ENCODE measurements at places on chromosomes 5 and 9.

DNA sequence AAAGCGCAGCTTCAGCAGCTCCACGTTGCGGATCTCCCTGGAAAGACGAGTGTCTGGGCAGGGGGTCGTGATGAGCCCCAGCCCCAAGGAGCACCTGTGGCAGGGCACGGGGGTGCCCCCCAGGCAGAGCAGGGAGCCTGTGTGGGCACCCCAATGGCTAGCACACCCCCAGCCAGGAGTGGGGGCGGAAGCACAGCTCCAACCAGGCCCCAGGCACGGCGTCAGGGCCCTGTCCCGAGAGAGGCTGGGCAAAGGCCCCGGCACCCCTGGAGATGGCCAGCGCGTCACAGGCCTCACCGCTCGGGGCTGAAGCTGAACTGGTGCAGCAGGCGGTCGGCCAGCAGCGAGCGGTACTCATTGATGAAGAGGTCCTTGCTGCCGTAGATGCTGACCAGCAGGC is 7.9 kb downstream of the ANAPC2 start:
- DNase-seq, result no peak

DNA sequence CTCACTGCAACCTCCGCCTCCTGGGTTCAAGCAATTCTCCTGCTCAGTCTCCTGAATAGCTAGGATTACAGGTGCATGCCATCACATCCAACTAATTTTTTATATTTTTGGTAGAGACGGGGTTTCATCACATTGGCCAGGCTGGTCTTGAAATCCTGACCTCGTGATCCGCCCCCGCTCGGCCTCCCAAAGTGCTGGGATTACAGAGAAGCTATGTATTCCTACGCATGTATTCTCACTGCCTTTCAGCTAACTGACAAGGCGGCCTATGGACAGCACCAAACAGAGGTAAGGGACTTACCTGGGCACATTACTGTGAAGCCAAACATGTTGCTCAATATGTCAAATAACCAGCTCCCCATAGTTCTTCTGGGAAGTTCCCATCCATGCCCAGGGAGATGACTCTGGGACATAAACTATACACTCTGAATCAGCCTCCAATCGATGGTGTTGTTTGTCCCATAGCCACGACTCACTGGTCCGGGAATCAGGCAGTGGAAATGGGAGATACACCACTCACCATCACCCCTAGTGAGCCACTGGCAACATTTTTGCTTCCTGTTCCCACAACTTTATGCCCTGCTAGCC is 114.6 kb downstream of the SYK start:
- DNase-seq, result no peak

GRCh38 chr9:113918697-113919350 is 42.7 kb downstream of the ZNF618 start:
- no peak for DNase-seq

DNA sequence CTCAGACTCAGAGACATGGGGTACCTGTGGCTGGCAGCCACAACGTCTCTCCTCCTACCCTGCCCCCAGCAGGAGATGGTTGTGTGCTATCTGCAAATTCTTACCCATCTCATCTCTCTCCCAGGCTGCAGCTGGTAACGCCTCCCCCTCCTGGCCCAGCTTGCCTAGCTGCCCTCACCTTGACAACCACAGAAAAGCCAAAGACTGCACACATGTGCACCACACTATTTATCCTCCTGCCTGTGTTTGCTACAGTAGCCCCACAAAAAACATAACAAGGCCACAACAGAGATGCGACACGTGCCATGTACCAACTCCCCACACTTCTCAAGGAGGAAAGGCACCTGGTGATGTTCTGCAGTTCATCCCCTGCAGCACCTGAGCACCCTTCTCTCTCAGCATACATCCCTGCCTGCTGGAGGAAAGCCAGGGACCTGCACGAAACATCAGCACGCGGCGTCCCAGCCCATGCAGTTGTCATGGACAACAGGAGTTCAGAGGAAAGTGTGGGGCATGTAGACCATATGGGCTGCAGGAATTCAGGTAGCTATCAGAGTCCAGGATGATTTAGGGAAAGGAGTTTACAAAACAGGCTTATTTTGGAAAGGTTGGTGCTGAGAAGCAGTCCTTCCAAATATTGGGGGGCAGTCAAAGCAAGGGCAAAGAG is 168.7 kb downstream of the C5orf15 start:
- no peak for DNase-seq

DNA sequence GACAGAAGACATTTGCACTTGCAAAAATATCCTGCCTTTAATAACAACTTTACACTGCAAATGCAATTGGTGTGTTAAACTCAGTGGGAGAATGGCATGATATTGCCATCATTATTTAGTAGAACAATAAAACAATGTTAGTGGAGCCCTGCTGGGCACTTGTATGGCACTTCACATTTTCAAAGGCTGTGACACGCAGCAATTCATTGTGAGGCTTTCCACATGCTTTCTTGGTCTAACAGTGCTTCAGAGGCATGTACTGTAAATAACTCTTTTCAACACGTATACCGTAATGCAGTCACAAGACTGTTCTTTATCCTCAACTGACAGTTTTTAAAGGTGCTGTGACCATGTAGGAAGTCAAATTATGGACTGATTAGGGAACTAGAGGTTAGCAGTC is 155.5 kb upstream of the EPB41L4A start:
- DNase-seq, result no peak

GRCh38 chr9:112371060-112371459 is 8.8 kb upstream of the HSDL2 start:
- DNase-seq, result no peak

DNA sequence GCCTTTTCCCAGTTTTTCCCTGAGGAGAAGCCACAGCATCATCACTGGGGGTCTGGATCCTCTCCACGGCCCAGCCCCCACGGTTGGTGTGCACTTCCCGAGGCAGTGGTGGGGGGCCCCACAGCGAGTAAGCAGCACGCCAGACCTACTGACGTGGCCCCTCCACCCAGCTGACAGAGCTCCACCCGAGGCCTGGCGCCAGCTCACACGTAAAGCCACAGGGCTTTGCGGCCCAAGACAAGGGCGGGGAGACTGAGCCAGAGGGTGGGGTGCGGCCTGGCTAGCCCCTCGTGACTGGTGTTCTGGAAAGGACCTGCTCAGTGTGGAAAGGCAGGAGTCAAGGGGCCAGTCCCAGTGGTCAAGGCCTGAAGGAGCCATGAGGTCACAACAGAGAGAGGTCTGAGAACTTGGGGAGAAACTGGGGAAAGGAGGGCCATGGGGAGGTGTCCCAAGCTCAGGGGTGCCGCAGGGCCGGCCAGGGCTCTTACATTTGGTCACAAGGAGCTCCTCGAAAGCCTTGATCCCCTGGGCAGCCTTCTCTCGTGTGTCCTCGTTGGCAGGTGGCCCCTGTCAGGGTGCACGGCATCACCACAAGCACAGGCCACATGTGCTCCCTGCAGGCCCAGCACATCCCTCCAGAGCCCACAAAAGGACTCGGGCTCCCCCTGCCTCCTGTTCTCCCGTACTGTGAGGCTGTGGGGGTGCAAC is 5.5 kb downstream of the SNAPC4 start:
- no peak for DNase-seq

GRCh38 chr5:1436681-1437080 is 8.6 kb downstream of the SLC6A3 start:
- no peak for DNase-seq

DNA sequence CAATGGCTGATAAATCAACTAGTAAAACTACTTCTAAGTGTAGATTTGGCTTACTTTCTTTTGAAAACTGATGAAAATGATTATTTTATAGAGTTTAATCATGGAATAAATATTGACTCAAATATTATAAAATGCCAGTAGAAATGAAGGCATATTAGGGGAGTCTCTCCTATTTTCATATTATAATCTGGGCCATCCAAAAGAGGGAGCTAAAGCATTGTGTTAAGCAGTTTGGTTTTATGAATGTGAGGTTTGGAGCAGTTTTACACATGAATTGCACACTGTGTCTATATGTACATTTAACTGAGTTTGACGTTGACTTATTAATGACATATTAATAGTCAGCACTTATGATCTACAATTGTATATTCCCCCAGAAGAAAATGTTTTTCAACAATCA is 17.4 kb downstream of the CDH9 start:
- DNase-seq, result no peak
